ENCODE measurements at places on chromosomes 2 and 18. TPM values are rescaled to one million over a fixed set of nuclear protein-coding genes. Genes with fewer than 3 reads are reported as not detected.

The PSMD14 gene
- 64.9 TPM for polyA plus RNA-seq

The WDR7 gene
- polyA plus RNA-seq = 31.0 TPM

The NAT8 gene
- not detected for polyA plus RNA-seq

The SPP2 gene
- polyA plus RNA-seq = not detected

The LIPG gene
- polyA plus RNA-seq = not detected

The ANKAR gene
- 6.2 TPM for polyA plus RNA-seq

The COX7A2L gene
- 194 TPM for polyA plus RNA-seq

The MBD2 gene
- polyA plus RNA-seq = 26.8 TPM

The GKN2 gene
- not detected for polyA plus RNA-seq

The PCARE gene
- not detected for polyA plus RNA-seq

The ATOH8 gene
- polyA plus RNA-seq = not detected

The TMEM169 gene
- polyA plus RNA-seq = 8.0 TPM

The DSG1 gene
- not detected for polyA plus RNA-seq

The ABCA12 gene
- not detected for polyA plus RNA-seq

The PRKAG3 gene
- polyA plus RNA-seq = not detected

Measured in CD4-positive, CD25-positive, alpha-beta regulatory T cell (primary cell).